ENCODE measurements at places on chromosomes 16 and 17. TPM values are rescaled to one million over a fixed set of nuclear protein-coding genes. Genes with fewer than 3 reads are reported as not detected.

The SEBOX gene
- not detected for polyA plus RNA-seq

The KRTAP9-2 gene
- not detected for polyA plus RNA-seq

The CCL14 gene
- 14.2 TPM for polyA plus RNA-seq

The GRB2 gene
- 65.3 TPM for polyA plus RNA-seq

The KRT40 gene
- polyA plus RNA-seq: not detected

DNA sequence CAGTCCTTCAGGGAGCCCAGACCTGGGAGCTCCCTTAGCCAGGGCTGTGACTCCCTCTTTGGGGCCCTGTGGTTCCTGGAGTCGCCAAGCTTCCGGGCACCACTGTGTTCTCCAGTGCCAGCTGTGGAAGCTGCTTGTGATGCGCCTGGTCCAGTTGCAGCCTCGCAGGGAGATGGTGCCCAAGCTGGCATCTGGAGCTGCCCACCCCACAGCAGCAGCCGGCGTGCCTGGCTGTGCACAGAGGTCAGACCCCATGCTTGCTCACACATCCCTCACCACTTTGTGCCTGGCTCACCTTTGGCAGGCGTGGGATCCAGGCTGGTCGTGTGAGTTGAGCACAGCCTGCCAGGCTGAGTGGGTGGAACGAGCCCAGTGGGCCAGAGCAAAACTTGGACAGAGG lies 18.2 kb downstream of the RHOT1 start:
- no peak for DNase-seq

GRCh38 chr16:16018705-16019104 lies 69.3 kb downstream of the ABCC1 start:
- no peak for DNase-seq

DNA sequence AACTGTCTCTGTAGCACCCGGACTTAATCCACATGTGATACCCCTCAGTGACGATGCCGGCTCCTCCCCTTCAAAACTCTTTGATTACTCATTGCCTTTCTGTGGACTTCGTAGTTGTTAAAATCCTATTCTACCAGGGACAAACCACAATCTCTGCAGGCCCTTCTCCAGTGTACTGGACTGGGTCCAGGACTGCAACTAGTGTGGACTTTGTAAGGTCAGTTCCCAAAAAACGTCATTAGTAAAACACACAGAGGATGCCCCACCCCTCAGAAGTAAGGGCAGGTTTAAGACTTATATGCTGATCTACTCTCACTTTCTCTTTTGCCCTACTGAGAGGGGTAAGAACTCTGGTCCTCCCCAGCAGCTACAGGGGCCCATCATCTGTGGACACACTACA lies 10.5 kb upstream of the NUDT7 start:
- DNase-seq: no peak

DNA sequence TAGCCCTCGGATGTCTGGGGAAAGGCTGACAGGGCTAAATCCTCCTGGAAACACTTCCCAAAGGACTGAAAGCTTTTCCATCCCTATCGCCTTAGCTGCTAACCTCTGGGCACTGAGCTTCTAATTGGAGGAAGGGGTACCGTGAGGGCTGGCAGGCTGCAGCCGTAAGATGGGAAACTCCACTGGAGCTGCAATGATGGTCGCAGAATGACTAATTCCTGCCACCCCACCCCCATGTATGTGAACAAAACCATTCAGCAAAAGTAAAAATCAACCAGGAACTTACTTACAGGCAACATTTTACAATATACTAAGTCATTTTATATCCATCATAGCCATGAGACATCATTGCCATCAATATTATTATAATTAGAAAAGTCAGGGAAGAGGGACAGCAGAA lies 133.3 kb downstream of the ABCC12 start:
- DNase-seq: no peak

DNA sequence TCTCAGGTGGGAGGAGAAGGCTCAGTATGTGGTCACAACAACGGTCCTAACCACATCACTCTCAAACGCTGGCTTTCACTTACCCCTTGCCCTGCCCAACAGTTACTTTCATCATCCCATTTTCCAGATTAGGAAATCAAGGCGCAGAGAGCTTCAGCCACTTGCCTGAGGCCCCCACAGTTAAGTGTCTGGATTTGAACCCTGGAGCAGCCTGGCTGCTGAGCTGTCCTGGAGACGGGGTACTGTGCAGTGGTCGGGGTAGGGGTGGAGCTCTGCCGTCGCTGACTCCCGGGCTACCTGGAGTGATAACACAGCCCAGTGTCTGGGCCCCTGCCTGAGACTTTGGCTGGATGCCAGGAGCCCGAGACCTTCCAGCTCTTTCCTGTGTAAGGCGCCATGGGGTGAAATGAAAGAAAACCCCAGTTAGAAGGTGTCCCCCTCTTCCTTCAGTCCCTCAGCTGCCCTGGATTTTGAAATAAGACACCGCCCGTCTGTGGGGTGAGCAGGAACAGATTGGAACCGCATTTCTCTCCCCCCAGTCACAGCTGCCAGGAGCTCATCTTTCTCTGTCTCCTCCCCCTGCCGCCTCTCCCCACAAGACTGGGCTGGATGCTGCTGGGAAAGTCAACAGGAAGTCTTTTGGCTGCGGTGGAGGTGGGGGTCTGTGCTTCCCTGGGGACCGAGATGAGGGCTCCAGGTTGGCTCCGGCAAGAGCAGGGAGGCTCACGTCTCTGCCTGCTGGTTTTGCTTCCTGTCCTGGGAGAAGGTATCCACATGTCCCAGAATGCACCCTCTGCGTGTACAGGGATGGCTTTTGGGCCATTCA lies 280.2 kb downstream of the SEC14L1 start:
- DNase-seq: peak; percentile 96

- DNase-seq: no peak
These were observed 714 bp downstream of the CACNA1H start for GRCh38 chr16:1153480-1154160.

- no peak for DNase-seq
These were observed 30.4 kb downstream of the KIAA0513 start for GRCh38 chr16:85057948-85058347.

GRCh38 chr16:67000384-67001351 lies 12.3 kb downstream of the CES4A start:
- peak; percentile 87 for DNase-seq

DNA sequence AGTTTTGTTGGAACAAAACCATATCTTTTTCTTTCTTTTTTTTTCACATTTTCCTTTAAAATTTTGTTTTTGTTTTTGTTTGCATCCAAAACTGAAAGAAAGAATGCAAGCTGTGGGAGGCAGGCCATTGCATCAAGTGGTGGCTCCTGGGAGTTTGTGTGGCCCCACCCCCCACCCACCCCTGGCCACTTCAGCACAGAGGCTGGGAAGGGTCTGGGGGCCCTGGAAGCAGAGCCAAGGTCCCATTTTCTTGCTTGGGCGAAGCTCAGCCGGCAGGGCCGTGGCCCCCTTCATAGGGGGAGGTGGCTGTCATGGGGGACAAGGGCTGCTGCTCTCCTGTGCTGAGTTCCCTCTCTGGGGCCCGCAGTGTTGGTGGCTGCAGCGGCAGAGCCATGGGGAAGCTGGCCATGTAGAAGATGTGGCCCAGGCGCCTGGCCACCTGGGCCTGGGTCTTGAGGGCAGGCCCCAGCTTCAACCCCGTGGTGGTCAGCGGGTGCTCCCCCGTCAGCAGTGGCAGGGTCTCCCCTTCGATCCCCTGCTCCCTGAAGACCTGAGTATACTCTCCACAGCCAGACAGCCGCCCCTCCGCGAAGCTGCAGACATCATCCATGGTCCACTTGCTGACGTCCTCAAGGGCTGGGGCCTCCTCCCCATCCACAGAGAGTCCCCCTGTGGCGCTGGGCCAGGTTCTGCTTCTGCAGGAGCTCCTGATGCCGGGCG lies 19.8 kb downstream of the PAFAH1B1 start:
- no peak for DNase-seq

DNA sequence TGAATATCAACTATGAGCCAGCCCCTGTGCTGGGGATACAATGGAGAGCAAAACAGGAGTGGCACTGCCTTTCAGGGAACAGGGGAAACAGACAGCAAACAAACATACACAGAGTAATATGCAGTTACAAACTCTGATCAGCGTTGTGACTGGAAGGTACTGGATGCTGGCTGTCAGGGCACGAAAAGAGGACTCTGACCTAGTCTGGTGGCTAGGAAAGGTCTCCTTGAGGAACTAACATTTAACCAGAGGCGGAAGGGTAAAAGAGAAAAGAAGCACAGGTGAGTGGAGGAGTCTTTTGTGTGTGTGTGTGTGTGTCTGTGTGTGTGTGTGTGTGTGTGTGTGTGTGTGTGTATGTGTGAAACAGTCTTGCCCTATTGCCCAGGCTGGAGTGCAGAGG lies 12.4 kb upstream of the B4GALNT2 start:
- DNase-seq: no peak

DNA sequence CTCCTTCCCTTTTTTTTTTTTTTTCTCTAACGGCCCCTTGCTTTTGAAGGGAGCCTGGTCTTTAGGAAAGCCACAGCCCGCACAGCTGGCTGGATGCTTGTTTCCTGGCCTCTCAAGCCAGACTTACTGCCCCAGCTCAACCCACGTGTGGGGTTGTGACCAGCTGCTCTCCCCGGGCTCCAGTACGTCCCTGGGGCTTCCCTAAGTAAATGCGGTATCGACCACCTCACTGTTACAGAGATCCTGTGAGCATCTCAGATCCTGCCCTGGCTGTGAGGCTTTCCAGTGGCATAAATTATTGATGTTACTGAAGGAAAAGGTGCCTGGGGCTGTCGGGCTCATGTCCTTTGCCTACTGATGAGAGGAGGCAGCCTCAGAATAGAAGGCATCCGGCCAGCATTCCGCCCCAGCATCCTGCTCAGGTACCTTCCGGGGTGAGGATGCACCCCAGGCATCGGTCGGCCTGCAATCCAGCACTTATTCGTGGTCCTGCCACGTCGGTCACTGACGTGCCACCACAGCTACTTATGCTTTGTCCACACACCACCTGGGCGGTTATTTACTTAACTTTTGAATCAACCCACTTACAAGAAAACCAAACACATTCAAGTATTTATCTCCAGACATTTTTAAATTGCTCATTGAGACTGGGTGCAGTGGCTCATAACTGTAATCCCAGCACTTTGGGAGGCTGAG lies 9.6 kb downstream of the GPRC5B start:
- no peak for DNase-seq

DNA sequence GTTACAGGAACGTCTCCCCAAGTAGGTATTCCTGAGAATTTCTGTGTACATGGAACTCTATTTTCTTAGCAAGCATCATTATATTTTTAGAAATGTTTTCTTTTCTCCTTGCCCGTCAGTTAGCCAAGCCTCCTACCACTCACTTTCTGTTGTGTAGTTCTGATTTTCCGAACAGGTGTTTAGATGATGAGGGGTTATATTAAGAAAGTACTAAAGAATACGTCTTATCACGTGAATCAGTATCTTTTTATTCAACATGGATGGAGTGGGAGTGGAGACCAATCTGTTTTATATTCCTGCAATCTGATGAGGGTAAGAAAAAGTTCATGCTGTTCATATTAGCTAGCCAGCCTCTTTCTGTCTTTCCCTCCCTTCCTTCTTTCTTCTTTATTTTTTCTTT lies 29.4 kb downstream of the MSI2 start:
- no peak for DNase-seq

DNA sequence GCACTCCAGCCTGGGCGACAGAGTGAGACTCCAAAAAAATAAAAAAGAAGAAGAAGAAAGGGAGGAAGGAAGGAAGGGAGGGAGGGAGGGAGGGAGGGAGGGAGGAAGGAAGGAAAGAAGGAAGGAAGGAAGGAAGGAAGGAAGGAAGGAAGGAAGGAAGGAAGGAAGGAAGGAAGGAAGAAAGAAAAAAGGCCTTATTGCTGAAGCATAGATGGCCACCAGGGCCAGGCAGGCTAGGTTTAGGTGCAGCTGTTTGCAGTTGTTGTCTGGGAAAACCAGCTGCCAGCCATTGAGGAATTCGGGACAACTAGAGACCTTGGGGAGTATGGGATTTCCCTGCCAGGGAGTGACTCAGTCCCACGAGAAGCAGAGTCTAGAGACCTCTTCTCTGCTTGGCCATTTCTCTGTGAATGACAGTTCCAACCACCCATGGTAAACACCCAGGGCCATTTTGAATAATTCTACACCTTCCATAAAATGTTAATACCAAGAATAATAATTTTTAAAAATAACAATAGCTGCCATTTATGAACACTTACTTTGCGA lies 31.0 kb downstream of the SCNN1B start:
- peak; percentile 12 for DNase-seq

DNA sequence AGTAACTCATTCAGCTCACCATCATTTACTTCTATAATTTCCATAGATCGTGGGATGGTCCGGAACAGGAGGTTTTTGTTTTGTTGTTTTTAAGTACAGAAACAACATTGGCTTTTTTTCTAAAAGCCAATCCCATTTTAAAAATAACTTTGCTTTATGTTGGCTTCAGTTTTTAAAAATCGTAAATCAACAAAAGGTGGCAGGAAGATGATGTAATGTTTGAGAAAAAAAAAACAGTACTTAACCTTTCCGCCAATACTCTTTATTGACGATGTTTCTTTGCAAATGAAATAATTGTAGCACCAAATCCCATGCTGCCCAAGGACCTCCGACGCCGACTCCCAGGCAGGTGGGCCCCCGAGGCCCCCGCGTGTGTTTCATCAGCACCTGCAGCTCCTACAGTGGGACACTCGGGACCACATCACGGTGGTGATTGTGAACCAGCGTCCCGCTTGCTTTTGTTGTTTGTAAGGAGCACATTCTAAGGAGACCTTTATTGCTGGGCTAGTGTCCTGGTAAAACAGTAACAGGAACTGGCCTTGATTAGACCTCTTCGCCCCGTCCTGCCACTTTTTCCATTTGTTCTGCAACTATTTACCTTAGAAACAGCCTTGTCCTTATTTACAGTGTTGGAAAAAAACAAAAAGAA lies 140.2 kb upstream of the CHMP6 start:
- DNase-seq: no peak

DNA sequence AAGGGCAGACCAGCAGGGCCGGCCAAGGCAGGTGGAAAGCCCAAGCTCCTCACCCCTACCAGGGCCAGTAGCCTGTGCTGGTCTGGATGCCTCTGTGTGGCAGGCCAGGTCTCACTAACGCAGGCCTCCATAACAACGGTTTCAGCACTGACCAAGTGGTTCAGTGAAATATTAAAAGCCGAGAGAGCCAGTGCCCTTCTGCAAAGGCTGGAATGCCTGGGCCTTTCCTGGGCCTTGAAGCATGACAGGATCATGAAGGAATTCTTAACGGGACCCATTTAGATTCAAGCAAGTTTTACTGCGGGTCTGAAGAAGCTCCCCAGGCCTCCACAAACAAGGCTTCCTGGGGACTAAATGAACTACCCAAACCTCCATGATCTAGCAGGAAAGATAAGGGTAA lies 16.3 kb downstream of the ADAD2 start:
- DNase-seq: peak; percentile 57

- no peak for DNase-seq
These were observed 2.4 kb upstream of the USP36 start for GRCh38 chr17:78842881-78843565.

GRCh38 chr17:14732211-14732610 lies 431.3 kb downstream of the HS3ST3B1 start:
- no peak for DNase-seq

Data from kidney (tissue), 22 donors.